Dermis microvascular lymphatic vessel endothelial cell (primary cell): ENCODE measurements at places on chromosomes 2 and 18.

GRCh38 chr2:240322991-240323390, 112.5 kb upstream of the GPC1 start:
- no peak for DNase-seq

GRCh38 chr2:98502556-98503335, 58.1 kb downstream of the INPP4A start:
- DNase-seq: no peak

- no peak for DNase-seq
Measured at GRCh38 chr2:40466935-40467572, 15.2 kb upstream of the SLC8A1 start.

- peak; percentile 47 for DNase-seq
Measured at GRCh38 chr2:217916504-217917254, 86.1 kb downstream of the TNS1 start.
